ENCODE measurements at places on chromosomes 2 and 18.

DNA sequence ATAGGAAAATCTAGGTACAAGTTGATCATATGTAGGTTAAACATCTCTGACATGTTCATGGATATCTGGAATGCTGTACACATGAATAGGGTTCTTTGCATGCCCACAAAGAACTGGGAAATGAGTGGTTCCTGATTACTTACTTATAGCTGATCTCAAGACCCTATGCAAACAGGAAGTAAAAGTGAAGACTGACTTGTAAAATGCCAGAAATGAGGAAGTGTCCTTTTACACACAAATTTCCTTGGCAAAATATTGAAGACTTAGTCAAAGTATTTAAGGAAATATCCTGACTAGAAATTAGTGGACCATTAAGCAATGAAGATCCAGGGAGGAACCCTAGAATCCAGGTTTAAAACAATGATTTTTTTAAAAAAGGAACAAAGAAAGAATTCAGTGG, 203.7 kb upstream of the DLGAP1 start:
- DNase-seq = no peak

DNA sequence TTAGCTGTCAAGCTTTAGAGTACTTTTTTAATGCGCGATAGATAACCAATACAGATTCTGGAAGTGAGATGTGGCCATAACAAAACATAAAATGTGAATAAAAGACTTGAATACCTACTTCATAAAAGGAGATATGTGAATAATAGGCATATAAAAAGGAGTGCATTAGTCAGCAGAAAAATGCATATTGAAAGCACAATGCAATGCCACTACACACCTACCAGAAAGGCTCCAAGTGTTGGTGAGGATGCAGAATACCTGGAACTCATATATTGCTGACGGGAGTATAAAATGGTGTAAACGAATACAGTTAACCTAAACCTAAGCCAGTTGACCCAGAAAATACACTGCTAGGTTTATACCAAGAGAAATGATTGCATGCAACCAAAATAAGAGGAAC, 10.9 kb upstream of the RAPGEF4 start:
- no peak for DNase-seq

GRCh38 chr2:207133458-207133819, 32.3 kb downstream of the KLF7 start:
- no peak for DNase-seq

- DNase-seq = peak; percentile 45
These were observed 8.6 kb upstream of the CRYBA2 start for GRCh38 chr2:219001577-219002394.

- no peak for DNase-seq
These were observed 97.4 kb downstream of the FSIP2 start for GRCh38 chr2:185835974-185836373.

DNA sequence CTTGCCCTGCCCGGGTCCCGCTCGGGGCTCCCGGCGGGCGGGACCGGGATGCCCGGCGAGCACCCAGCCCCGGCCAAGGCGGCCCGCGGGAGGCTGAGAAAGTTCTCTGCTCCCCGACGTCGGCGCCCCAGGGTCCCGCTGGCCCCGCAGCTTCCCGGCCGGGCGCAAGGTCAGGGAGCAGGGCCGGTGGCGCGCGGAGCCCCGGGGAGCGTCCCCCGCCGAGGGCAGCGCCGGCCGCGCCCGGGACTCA, 331 bp downstream of the SERPINE2 start:
- DNase-seq = no peak

- peak; percentile 2 for DNase-seq
These were observed 3.2 kb downstream of the DSEL start for GRCh38 chr18:67513280-67513679.

GRCh38 chr2:3179208-3179607, 198.4 kb downstream of the EIPR1 start:
- DNase-seq = peak; percentile 18

- DNase-seq = no peak
These were observed 94.0 kb upstream of the GLS start for GRCh38 chr2:190786404-190787166.

DNA sequence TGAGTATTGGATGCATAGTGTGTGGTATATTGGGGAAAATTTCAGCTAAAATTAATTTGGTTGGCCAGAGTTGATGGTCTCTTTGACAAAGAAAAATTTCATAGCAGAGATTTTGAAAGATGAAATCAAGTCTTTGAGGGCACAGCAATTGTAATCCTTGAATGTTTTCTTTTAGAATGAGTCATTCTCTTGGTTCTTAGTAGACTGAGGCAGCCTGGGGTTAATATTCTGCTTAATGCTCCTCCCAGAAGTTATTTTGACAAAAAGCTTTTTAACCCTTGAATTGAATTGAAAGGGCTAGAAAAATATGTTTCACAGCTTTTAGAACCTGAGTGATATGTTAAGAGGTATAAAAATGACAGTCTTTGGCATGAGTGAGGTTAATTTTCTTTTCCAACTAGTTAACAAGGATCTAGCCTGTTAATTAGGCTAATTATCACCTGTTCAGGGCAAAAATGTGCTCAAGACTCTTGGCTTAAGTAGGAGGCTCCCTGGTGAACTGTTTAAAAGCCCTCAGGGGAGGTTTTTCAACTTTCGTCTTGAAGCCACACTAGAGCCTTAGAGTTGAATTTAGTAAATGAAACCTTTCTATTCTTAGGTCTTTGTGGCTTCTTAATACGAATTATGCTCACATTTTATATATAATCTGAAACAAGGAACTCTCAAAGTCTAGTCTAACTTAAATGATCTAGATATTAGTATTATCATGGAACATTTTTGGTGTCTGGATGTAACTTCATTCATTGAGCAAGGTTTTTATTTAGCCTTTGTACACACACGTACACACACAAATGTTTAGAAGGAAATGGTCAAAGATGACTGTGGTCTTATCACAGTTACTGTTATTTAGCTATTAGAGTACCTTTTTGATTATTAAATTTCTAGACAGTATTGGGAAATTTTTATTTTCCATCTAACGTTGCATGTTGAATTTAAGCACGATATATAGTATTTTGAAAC, 272.5 kb downstream of the ZNF407 start:
- DNase-seq = no peak

- no peak for DNase-seq
These were observed 209.6 kb upstream of the PIK3C3 start for GRCh38 chr18:41745166-41746049.

DNA sequence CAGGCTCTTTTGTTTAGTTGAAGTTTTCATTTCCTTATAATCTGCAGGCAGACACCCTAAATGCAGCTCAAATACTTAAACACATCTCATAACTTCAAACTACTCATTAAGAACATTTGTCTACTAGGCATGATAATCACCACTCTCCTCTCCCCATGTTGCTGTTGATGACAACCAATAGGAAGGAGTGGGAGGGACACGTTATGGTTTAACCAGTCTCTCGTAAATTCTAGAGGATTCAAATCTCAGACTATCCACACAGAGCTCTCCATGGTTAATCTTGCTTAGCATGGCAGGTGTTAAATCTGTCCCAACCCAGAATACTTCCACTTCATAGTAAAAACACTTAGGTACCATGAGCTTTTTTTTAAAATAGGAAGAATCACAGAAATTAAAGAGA, 127.4 kb upstream of the AQP4 start:
- no peak for DNase-seq
